ENCODE measurements at places on chromosomes 6 and 20.

DNA sequence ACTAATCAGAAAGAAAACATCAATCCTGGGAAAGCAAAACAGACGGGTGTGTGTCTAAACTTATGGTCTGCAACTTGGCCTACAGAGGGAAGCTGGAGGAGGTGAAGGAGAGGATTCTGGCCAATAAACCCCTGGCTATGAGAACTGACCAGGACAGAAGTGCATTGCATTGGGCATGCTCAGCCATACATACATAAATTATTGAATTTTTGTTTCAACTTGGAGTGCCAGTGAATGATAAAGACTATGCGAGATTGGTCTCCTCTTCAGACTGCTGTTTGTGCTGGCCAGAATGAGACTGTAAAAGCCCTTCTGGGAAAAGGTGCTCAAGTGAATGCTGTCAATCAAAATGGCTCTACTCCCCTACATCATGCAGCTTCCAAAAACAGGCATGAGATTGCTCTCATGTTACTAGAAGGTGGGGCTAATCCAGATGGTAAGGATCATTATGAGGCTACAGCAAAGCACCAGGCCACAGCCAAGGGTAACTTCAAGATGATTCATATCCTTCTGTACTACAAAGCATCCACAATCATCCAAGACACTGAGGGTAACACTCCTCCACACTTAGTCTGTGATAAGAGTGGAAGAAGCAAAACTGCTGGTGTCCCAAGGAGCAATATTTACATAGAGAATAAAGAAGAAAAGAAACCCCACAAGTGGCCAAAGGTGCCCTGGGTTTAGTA is 17.4 kb downstream of the ADNP start:
- no peak for DNase-seq

DNA sequence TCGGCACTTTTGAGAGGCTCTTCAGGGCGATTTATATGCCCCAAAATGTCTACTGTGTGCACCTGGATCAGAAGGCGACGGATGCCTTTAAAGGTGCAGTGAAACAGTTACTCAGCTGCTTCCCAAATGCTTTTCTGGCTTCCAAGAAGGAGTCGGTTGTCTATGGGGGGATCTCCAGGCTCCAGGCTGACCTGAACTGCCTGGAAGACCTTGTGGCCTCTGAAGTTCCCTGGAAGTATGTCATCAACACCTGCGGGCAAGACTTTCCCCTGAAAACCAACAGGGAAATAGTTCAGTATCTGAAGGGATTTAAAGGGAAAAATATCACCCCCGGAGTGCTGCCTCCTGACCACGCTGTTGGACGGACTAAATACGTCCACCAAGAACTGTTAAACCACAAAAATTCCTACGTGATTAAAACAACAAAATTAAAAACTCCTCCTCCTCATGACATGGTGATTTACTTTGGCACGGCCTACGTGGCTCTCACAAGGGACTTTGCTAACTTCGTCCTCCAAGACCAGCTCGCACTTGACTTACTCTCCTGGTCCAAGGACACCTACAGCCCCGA is 8.2 kb downstream of the GCNT2 start:
- DNase-seq: no peak

GRCh38 chr20:14612391-14612790 is 275.0 kb upstream of the FLRT3 start:
- DNase-seq: no peak

DNA sequence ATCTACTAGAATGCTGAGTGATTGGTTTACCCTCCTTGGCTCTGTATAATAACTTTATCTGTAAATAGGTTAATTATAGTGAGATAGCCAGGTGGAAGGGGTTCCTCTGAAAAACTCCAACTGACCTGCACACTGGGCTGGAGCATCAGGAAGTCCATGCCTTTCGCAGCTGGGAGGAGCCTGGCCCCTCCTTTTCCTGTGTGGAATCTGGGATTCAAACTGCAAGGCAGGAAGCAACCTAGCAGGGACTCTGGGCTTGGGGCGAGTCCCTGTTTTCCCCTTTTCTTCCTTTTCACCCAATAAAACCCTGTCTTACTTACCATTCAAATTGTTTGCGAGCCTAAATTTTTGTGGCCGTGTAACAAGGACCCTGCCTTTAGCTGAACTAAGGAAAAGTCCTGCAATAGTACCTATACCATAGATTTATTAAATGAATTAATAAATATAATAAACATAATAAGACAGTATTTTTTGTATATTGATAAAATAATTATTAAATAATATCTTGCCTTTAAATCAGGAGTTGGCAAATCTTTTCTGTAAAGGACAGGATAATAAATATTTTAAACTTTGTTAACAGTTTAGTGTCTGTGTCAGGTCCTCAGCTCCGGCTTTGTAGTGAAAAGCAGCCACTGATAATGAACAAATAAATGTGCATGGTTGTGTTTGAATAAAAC is 406.2 kb upstream of the MMS22L start:
- no peak for DNase-seq

GRCh38 chr6:45609141-45609638 is 231.5 kb upstream of the SUPT3H start:
- no peak for DNase-seq

GRCh38 chr6:35626401-35626800 is 62.3 kb downstream of the FKBP5 start:
- DNase-seq: no peak
